HCEC 1CT (cell line): ENCODE measurements at places on chromosomes 4 and X.

GRCh38 chr4:14431155-14432134 lies 570.8 kb upstream of the CPEB2 start:
- no peak for DNase-seq

GRCh38 chrX:16002185-16002584 lies 121.2 kb upstream of the GRPR start:
- DNase-seq: no peak

DNA sequence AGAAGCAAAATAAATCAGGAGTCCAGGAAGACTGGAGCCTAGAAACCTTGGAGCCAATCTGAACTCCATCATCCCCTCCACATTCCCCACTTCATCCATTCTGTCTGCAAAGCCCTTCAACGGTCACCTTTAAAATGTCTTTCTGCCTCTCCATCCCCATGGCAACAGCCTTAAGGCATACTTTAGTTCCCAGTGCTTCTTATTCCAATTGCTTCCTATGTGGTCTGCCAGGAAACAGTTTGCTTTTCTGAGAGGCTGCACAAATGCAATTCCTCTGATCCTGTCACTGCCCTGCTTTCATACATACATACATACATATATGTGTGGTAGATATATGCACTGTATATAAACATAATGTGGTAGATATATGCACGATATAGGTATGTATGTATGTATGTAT lies 786 bp upstream of the MAGEH1 start:
- no peak for DNase-seq

DNA sequence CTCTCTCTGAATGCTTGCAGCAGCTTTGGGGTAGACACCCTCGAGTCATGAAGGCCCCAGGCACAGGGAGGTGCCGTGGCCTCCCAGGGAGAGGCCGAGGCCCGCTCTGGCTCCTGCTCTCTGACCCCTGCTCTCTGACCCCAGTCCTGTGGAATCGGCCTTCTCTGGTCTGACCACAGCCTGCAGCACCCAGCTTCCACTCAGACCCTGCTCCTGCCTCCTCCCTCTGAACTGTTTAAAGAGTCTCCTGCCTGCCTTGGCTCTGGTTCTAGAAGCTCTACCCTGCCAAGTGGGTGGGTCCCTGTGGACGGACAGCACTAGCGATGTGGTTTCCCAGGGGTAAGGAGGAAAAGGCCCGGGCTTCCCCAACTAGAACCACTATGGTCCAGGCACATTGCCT lies 78.2 kb upstream of the TMEM150C start:
- no peak for DNase-seq

DNA sequence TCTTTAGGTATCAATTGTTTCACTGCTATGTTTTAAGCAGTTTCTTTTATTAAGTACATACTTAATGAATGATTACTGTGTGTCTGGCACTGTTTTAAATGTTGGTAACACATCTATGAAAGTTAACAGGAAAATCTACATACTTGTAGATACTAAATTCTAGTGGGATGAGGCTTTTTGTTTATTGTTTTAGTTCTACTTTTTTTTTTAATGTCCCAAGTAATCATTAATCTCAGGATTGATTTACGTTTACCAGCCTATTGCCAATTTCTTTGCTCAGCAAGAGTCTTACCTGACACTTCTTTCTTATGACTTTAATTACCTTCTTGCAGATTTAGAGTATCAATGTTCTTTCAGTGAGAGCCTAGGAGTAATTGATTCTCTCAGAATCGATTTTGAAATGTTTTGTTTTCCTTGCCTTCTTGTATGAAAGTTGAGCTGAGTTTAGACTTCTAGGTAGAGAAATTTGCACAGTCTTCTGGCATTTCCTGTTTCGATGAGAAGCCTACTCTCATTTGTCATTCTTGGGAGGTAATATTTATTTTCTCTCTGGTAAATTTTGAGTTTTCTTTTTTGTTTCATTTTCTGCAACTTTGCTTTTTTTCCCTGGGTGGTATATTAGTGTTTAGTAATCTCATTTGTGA lies 235.2 kb upstream of the ANKRD50 start:
- DNase-seq: peak; percentile 13

GRCh38 chr4:169557061-169557636 lies 55.2 kb downstream of the NEK1 start:
- DNase-seq: no peak

DNA sequence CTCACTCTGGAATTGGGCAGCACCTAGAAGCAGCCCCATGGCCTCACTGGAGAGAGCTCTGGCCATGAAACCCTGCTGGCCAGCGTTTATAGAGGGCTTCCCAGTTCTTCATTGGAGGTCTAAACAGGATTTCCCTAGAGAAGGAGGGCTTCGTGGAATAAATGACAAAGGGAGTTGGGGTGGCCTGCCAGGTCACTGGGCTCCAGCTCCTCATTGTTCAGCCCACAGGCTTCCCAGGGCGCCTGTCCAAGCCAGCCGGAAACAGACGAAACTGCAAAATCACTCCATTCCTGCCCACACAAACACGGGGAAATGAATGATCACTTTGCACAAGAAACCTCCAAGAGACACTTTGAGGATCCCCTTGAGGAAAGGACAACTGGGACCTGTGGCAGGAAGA lies 189.7 kb downstream of the TSPAN5 start:
- no peak for DNase-seq

GRCh38 chr4:8817096-8817812 lies 54.4 kb downstream of the HMX1 start:
- no peak for DNase-seq

DNA sequence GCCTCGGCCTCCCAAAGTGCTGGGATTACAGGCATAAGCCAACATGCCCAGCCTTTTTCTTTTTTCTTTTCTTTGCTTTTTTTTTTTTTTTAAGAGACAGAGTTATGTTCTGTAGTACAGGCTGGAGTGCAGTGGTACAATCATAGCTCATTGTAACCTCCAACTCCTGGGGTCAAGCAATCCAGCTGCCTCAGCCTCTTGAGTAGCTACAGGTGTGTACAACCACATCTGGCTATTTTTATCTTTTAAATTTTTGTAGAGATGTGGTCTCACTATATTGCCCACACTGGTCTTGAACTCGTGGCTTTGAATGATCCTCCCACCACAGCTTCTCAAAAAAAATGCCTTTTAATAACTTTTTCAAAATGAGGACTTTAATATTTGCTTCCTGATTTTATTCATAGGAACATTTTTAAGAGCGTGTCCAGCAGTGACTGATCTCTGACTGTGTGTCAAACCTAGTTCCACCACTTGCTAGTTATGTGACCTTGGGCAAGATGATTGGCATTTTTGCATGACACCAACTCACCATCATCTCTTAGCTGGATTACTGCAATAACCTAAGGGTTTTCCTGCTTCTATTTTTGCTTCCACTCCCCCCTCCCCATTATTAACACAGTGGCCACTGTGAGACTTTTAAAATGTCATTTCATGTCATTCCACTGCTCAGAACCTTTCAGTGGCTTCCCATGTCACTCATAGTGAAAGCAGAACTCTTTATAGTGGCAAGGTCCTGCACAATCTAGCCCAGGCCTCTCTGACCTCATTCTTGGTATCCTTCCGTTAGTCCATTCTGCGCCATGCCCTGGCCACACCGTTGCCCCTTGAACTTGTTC lies 4.5 kb upstream of the TNIP3 start:
- no peak for DNase-seq

- no peak for DNase-seq
Measured at GRCh38 chr4:38985410-38986100, 46.7 kb downstream of the TMEM156 start.
